GM23338 (cell line): ENCODE measurements at places on chromosomes 1 and 21.

DNA sequence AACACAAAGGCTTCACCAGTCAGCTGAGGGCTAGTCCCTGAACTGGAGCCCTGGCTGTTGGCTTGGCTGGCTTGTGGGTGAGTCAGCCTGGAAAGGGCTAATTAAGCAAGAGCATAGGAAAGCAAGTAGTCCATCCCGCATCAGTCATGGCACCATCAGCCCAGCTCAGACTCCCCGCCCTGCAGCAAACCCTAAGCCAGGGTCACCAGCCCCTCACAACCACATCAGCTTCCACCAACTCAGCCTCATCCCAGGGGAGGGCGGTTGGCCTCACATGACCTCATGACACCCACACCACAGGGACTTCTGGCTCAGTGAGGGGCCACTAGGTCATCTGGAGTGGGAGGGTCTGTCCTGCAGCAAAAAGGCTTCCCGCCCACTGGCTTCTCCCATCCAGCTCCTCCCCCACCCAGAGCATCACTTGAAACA is 7.0 kb upstream of the SPATC1L start:
- DNase-seq: no peak

GRCh38 chr1:161805399-161806197 is 39.5 kb downstream of the ATF6 start:
- DNase-seq: no peak

- no peak for DNase-seq
These were observed 494 bp downstream of the APH1A start for GRCh38 chr1:150268340-150268704.

DNA sequence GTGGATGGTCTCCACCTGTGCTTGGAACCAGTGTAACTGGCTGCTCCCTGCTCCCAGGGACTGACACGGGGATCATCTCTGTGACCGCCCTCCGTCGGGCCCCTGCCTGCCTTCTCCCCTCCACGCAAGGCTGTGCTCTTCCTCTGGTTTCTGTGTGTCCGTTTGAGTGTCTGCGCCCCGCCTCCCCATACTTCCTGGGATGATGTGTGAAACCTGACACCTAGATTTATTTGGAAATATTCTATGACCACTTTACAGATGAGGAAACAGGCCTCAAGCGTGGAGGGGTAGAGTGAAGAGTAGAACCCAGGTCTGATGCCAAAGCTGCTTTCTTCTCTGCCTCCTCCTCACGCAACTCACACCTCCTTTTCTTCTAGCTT is 24.3 kb downstream of the LDLRAP1 start:
- DNase-seq: no peak

DNA sequence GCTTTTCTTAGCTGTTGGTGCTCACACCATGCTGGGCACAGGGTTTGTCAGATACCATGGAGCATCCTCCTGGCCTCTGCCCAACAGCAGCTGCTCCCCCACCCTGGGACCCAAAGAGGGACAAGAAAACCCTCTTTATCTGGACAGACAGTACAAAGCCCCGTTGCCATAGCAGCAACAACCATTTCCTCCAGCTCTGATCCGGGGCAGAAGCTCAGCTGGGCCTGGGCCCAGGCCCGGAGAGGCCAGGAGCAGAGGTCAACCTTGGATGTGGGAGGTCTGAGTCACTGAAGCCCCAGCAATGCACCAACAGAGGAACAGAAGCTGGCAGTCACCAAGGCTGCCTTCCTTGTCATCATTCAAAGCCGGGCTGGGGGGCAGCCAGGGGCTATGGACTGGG is 228.4 kb upstream of the POU3F1 start:
- DNase-seq: no peak

- peak; percentile 18 for DNase-seq
These were observed 177.5 kb downstream of the VPS13D start for GRCh38 chr1:12407050-12407961.

DNA sequence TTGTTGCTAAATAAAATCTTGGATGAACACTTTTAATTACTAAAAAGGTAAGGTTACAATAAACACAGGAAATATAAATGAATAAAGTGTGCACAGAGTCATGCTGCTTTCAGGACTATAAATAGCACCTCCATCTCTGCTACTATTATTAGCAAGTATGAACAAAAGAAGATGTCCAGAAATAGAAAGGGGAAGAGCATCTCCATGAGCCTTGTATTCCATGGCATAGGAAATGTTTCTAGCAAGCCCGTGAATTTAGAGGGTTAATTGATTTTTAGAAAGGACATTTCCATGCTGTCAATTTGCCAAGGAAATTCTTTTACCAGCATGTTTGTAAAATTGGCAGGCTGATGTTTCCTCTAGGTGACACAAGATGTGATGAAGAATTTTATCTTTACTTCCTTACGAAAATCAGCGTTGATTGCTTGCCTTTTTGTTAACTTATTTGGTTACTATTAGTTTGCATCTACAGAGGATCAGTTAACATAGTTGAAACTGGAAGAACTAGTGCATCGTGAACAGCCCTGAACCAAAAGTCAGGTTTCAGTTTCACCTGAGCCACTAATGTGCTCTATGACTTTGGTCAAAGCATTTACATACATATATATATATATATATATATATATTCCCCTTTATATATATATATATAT is 45.3 kb downstream of the NR5A2 start:
- no peak for DNase-seq

GRCh38 chr1:46153228-46153627 is 20.8 kb upstream of the PIK3R3 start:
- DNase-seq: no peak

- no peak for DNase-seq
These were observed 179.2 kb upstream of the FMN2 start for GRCh38 chr1:239912471-239912870.

- DNase-seq: peak; percentile 90
These were observed 6.8 kb downstream of the JMJD4 start for GRCh38 chr1:227728059-227728891.

DNA sequence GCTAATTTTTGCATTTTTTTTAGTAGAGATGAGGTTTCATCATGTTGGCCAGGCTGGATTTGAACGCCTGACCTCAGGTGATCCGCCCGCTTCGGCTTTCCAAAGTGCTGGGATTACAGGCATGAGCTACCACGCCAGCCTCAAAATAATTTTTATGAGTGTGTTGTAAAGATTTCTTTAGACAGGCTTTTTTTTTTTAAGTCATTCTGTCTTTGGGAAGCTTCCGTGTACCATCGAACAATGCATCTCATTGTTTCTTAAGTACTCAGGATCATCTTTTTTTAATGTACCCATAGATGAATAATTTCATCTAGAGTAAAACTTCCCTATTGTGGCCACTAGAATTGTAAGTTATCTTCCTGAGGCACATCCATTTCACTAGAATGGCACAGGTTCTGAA is 19.6 kb upstream of the SDC3 start:
- DNase-seq: no peak

- no peak for DNase-seq
These were observed 366.9 kb downstream of the DPYD start for GRCh38 chr1:97553971-97554370.

GRCh38 chr1:117821382-117821755 is 108.1 kb downstream of the GDAP2 start:
- DNase-seq: no peak

- DNase-seq: peak; percentile 46
These were observed 48.7 kb upstream of the COL6A2 start for GRCh38 chr21:46048926-46049889.

- DNase-seq: no peak
These were observed 154.6 kb downstream of the VAV3 start for GRCh38 chr1:107810291-107810951.

GRCh38 chr1:223700942-223701637 is 11.2 kb upstream of the CAPN2 start:
- DNase-seq: no peak

GRCh38 chr1:29623501-29623900 is 387.2 kb downstream of the PTPRU start:
- no peak for DNase-seq

- DNase-seq: no peak
These were observed at the start of gene ECM1 for GRCh38 chr1:150507912-150508864. ECM1 (plus strand) TSS chr1:150508109; CDS start chr1:150508210, 101 bp downstream.

GRCh38 chr1:44151332-44151731 is 9.9 kb upstream of the KLF18 start:
- no peak for DNase-seq

DNA sequence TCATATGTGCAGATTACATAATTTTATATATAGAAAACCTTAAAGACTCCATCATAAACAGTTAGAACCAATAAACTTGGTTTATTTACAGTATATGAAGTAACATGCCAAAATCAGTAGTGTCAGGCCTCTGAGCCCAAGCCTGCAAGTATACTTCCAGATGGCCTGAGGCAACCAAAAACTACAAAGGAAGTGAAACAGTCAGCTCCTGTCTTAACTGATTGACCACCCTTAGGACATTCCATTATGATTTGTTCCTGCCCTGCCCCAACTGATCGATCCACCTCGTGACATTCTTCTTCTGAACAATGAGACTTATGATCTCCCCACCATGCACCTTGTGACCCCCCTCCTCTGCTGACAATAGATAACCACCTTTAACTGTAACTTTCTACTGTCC is 630.3 kb downstream of the AMY1C start:
- DNase-seq: no peak

DNA sequence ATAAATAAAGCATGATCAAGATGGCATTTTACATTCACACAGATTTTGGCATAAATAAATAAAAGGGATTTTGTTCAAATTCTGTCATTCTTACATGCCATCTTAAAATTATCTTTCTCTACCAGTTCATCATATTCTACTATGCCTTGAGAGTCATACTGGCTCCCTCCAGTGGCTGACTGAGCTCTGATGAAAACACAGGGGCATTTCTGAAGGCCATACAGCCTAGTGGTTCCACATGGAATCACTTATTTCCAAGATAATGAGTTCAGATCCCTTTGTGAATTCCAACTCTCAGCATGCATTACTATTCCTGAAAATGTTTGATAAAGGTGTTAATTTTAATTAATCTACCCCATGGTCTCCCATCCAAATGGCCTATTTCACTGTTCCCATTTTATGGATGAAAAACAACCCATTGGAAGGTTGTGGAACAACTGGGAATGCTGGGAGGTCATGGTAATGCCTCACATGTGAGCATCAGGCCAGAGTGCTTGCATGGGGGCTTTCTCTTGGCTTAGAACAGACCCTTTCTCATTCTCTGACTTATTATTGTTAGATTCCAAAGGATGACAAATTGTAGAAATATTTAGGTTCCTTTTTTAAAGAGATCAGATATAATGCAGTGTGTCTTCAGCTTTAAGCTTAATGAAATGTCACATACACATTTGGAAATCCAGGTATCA is 622.4 kb upstream of the PKN2 start:
- DNase-seq: peak; percentile 86

GRCh38 chr1:201608635-201609395 is 69.9 kb downstream of the NAV1 start:
- no peak for DNase-seq

GRCh38 chr1:205199090-205199930 is 12.2 kb downstream of the DSTYK start:
- DNase-seq: no peak

- DNase-seq: peak; percentile 83
These were observed 659 bp downstream of the AGO1 start for GRCh38 chr1:35883635-35884101.

DNA sequence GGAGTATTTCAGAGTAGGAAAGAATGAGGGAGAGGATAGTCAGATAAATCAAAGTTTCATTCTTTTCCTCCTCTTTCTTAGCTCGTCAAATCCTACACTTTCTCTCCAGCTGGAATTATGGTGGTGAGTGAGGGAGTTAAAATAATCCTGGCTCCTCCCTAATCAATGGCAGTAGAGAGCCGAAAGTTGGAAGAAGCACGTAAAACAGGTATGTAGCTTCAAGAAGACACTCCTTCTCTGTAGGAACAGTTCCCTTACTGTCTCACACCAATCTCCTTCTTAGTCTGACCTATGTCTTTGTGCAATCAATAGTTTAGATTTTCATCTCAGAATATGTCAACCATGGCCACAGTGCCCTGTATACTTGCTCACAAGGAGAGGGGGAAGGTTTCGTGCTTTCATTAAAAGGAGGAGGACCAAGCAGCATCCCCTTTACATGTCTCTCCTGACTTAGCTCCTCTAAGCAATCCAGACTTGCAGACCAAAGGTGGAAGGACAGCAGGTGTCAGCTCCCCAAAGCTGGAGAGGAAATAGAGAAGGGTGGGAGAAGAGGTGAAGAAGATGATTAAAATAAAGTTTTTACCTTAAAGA is 878 bp downstream of the MINDY1 start:
- DNase-seq: no peak

DNA sequence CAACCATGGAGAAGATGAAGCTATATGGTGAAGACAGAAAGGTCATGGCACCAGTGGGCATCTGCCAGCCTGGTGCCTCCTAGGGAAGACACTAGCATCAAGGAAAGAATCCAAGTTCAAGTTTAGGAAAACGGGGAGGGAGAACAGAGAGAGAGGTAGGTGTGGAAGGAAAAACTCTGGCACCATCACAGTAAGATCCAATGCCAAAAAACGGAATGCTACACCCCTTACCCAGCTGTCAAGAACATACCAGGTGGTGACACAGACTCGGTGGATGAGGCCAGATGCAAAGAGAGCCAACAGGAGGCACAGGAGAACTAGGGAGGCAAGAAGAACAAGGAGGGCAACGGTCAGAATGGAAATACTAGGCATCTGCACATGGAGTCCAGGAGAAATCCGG is 3.6 kb downstream of the KRTCAP2 start:
- no peak for DNase-seq

DNA sequence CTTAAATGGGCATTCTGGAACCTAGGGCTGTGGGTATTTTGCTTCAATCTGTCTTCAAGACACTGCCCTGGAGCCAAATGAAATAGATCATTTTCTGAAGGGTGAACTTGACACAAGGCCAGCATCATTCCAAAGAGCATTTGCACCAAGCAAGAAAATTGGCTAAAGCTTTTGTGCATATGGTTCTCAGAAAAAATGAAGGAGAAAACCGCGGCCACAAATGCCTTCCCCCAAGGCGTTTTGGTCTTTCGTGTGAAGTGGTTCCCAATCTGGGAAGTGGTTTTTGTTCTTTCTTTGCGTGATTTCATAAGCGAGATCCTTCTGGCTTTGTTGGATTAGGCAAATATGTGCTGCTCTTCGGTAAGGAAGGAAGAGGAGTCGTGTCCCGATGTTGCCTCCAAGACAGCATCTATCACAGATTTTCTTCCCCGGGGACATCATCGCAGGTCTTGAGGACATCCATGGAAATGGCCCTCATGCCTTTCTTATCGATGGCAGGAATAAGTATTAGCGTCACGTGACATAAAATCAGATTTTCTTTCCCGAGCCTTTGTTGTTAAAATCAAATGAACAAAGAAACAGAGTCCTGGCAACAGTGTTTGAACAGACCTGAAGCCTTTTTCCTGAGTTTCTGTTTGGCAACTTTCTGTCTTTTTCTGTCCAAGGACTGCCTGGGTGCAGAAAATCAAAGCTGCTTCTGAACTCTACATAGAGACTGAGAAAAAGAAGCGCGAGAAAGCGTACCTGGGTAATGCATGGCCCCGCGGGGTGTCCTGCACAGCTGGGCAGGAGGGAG is 31.0 kb downstream of the ATP5PO start:
- no peak for DNase-seq
